ENCODE measurements at places on chromosomes 2 and 18.

- DNase-seq, result peak; percentile 10
Observed at GRCh38 chr18:37019157-37019827, 190.4 kb downstream of the KIAA1328 start.

DNA sequence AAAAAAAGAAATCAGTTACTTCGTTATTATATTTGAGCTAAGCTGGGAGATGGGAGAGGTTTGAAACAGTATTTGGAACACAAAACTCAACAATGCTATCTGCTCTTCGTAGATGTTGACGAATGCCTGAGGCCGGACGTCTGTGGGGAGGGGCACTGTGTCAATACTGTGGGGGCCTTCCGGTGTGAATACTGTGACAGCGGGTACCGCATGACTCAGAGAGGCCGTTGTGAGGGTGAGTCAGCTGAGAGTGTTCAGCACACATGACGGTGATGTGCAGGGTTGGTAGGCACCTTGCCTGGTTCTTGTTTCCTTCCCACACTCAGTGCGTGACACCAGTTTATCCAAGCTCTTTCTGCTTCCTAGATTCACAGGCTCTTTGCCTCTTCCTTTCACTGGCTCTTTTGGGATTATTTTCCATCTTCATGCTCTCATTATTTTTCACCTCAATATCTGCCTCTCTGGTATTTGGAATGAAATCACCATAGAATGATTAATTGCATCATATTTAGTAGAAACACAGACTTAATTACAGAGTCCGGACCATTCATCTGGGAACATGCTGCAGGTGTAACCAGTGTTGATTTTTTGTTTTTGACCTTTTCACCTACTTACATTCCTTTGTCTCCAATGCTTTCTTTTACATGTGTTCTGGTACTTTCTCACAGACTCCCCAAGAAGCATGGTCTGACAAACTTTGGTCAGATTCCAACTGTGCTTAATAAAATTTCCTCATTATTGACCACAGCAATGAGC, 200.6 kb upstream of the RASGRP3 start:
- peak; percentile 21 for DNase-seq

DNA sequence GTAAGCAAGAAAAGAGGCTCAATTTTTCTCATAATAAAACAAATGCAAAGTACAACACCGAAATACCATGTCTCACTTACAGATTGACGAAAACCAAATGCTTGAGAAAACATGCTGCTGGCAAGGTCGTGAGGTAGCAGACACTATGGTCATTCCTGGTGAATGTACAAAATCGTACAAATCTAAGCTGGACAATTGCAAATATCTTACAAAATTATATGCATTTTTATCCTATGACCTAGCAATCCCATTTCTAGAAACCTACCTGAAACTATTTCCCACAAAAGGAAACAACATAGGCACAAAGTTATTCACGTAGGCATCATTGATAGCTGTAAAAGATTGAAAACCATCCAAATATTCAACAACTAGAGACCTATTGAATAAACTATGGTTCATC, 54.0 kb downstream of the SCG2 start:
- no peak for DNase-seq

DNA sequence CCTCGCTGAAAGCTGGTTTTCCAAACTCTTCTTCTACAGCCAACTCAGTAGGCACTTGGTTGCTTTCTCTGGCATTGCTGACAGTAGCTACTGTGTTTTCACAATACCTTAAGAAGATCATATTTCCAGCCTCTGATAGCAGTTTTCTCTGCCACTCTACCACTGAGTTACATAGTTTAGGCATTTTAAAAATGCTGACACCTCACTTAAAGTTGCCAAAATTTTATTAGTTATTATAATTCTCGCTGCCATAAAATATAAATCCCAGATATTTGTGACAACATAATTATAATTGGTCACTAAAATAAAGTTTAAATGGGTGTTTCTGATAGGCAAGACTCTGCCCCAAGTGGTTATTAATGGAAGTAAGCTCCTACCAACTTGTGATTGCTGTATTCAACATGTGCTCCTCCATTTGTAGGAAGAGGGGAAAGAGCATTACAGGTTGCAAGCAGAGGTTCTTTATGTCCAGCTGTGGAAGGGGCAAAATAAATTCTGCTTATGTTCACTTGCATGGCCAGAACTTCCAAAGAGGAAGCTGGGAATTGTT, 1202.8 kb downstream of the CNTNAP5 start:
- DNase-seq, result no peak

GRCh38 chr2:185132501-185133041, 534.2 kb downstream of the ZNF804A start:
- DNase-seq, result no peak

GRCh38 chr2:152467677-152468410, 132.9 kb downstream of the FMNL2 start:
- DNase-seq, result no peak

DNA sequence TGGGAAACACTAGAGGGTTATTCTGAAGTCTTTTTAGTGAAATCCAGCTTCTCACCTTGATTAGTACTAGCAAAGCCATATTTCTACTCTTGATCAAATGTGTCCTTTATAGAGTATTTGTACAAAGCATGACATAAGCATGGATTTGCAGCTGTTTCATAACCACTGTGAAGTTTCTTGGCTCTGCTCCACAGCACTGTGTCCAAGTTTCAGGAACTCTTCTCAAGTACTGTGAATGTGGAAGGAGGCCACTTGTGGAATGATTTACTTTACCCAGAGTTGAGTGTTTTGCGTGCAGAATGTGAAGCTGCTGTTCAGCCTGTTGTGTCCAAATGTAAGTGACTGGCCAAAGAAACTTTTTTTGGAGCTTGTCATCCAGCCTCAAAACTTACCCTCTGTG, 16.2 kb upstream of the MAPRE2 start:
- peak; percentile 53 for DNase-seq

- no peak for DNase-seq
Observed at GRCh38 chr2:32559136-32559535, 68.7 kb upstream of the TTC27 start.

DNA sequence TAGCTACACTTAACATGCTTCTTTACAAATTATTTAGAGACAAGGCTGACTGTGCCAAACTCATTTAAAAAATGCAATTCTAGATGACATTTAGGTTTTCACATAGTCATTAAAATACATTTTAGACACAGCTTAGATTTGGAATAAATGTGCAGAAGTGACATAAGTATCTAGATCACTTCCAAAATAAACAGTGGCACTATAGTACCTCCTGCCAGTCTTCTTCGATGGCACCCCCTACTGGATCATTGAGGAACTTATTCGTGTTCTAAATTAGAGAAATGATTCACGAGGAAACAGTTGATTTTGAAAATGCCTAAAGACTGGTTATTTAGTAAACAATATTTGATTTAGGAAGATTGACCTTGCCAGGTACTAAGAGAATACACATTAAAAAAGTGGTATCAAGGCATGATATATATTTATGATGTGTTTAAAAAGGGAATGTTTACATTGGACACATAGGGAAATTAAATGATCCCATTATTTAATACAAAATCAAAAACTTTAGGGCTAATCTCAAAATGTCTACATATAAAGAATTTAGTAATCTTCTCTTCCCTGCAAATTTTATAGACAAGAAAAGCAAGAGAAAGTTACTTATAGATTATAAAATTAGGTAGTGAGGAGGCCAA, 323.9 kb downstream of the XIRP2 start:
- peak; percentile 78 for DNase-seq

DNA sequence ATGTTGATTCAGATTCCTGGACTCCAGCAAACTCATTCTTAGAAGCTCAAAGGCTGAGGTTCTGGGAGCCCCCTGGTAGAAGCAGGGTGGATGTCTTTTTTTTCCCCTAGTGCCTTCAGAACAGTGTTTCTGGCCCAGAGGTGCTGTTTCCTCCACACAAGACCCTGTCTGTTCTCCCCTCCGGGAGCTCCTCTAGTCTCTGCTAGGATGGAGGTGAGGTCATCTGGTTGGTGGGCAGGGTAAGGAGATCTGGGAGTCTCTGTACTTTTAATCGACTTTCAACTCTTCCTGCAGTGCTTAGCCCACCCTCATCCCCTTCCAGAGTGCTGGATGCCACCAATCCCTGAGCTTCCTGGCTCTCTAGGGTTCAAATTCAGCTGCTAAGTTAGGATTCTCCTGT, 192.0 kb downstream of the SH3BP4 start:
- no peak for DNase-seq

DNA sequence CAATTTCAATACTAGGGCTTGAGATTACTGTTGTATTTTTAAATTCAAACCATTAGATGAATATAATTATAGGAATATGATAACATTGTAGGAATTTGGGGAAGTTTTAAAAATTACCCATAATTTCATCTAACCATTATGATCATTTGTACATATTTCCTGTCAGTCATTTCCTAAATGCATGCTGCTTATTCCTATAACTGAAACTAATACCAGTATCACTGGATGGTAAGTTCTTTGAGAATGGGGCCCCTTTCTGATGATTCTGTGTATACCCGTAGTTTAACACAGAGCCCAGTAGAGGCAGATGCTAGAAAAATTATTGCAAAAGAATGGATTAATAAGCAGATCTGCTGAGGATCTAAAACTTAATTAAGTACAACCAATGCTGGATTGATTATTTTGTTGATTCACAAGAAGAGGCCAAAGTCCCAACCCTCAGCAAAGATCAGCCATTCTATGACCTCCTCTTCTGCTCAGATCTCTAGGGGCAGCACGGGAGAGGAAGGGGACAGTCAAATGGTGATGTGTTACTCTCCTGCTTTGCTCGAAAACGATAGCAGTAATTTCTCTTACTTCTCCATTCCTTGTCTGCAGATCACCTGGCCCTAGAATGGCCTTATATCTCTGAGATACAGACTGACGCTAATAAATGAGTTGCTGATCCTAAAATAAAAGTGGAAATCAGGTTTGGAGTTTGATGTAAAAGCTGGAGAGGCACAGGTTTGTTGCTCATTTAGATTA, 69.5 kb upstream of the PELI1 start:
- no peak for DNase-seq

GRCh38 chr18:59792353-59792752, 95.1 kb upstream of the CCBE1 start:
- DNase-seq, result no peak

- no peak for DNase-seq
Observed at GRCh38 chr2:23900541-23901322, 26.2 kb downstream of the ATAD2B start.

DNA sequence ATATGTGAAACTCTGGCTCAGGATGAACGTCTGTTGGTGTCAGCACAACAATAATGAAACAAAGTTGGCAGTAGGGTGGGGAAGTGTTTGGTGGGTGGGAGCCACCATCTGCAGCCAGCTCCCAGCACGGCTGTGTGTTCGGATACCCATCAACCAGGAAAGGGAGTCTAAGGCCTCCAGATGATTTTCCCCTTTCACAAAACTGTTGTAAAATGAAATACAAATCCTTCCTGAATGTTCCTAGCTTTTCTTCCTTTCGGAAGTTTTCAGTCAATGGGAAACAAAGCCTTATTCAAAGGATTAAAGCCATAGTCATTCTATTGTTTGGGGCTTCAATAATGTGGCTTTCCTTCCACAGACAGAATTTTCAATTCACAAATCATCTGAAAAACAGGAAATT, 14.5 kb upstream of the DARS1 start:
- DNase-seq, result no peak

DNA sequence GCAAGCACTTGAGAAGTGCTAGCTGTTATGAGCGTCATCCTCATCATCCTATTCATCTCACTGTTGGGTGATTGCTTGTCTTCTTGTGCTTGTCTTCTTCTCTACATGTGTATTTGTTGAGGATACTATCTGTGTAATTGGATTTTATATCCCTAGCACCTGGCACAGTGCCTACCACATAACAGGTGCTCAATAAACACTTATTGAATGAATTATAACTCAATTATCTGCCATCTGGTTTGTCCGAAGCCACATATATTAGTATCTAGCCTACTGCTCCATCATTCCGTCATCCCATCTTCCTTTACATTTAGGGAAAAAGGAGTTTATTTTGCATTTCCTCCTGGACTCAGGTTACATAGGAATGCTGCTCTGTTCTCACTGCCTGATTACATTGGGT, 330.4 kb upstream of the ETAA1 start:
- DNase-seq, result no peak

DNA sequence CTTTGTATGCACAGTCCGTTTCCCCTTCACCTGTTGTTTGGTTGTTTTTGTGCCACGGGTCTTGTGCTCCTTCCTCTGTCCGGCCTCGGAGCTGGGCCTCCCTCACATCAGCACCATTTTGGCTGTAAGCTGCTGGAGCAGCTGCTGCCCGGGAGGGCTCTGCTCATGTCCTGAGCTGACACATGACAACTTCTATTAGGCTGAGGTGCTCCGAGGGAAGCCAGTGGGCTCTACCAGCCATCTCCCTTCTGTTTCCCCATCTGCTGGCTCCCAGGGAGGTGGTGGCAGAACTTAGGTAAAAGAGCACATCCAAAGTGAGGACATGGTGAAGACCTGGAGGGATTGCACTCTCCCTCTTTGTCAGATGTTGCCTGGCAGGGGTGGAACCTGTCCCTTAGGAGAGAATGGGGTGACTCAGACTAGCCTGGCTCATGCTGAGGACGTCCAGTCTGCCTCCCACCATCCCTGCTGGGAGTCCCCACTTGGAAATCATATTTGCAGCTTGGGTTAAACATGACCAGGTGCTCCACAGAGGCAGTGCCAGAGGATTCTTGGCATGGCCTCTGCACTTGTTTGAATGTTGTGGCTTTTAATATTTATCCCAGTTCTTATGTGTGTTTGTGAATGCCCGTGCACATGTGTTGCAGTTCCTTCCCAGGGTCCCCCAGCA, 49.8 kb upstream of the TNP1 start:
- DNase-seq, result no peak

GRCh38 chr2:42267530-42267929, 93.5 kb downstream of the COX7A2L start:
- DNase-seq, result no peak

DNA sequence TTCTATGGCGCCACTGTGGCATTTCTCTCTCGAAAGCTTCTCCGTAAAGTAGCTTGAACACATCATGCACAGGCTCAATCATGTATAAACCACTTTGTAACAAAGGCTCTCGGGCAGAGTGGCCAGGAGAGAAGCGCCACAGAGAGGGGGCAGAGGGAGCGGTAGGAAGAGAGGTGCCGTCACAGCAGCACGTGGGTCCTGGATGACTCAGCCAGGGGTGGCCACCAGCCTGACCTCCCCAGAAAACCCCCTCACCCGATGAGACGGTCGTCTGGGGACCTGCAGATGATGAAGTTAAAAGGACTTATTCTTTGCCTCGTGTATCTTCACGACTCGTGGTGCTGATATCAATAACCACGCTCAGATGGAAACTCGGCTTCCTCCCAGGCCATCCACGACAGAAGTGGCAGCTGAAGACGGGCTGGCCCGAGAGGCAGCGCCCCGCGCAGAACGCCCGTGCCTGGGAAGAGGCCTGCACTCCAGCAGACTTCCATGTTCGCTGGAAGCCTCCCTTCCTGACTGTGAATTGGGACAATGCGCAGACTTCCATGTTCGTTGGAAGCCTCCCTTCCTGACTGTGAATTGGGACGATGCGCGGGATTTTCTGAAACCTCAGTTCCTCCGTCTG, 46.4 kb upstream of the MTCL1 start:
- no peak for DNase-seq
